ENCODE measurements at places on chromosomes 5 and 9.

GRCh38 chr5:99088309-99088708, 159.5 kb upstream of the CHD1 start:
- no peak for DNase-seq

GRCh38 chr5:112023766-112024165, 266.8 kb upstream of the NREP start:
- no peak for DNase-seq

DNA sequence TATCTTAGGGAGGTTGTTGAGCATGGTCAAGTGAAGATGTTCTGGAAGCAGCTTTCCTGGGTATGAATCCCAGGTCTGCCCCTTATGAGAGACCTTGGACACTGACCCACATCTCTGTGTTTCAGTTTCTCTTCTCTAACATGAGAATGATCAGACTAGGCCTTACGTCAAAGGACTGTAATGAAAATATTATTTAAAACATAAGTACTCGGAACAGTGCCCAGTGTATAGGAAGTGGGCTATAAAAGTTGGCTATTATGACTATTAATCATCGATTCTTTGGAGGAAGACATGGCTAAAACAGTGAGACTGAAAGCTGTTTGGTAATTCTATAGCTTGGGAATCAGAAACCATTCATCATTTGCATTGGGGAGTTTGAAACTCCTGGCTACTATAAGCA, 65.3 kb upstream of the MYO10 start:
- DNase-seq = no peak

DNA sequence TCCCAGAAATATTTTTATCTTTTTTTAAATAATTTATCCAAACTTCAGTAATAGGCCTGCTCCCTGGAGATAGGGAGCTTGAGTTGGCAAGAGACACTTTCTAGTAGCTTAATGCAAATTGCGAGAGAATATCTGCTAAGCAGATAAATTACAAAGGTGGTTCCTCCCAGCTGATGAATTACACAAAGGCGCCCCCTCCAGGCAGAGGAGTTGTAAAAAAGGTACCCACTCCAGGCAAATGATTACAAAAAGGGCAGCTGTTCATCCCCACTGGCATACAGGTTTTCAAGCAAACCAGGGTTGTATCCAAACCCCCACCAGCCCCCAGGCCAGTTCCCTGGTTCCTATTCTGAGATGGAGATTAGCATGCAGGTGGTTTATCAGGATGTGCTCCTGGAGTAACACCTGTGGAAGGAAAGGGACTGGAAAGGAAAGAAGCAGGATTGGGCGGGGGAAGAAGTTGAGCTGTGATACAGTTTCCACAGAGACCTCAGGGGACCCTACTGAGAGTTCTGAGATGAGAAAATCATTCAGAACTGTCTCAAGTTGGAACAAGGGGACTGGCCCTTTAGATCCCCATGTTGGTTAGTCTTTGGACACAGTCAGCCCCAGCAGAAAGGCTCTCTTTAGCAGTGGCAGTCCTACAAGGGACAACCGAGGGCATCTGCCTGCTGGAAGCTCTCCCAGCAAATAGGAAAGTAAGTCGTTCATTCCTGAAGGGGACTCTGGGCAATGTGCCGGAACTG, 25.5 kb downstream of the ESM1 start:
- DNase-seq = no peak

GRCh38 chr9:32965999-32966722, 35.3 kb downstream of the APTX start:
- no peak for DNase-seq

- peak; percentile 34 for DNase-seq
These were observed 576.2 kb upstream of the CLINT1 start for GRCh38 chr5:158435161-158435616.

GRCh38 chr5:147567917-147568598, 58.2 kb upstream of the DPYSL3 start:
- DNase-seq = no peak

GRCh38 chr9:16809912-16810610, 60.4 kb downstream of the BNC2 start:
- DNase-seq = no peak

- peak; percentile 67 for DNase-seq
These were observed 851 bp upstream of the ZDHHC12 start for GRCh38 chr9:128724744-128725211.

GRCh38 chr5:170475294-170476000, 28.4 kb upstream of the KCNIP1 start:
- DNase-seq = no peak
